Cortex of kidney (tissue), 1 donor: ENCODE measurements at places on chromosomes 12 and 14.

DNA sequence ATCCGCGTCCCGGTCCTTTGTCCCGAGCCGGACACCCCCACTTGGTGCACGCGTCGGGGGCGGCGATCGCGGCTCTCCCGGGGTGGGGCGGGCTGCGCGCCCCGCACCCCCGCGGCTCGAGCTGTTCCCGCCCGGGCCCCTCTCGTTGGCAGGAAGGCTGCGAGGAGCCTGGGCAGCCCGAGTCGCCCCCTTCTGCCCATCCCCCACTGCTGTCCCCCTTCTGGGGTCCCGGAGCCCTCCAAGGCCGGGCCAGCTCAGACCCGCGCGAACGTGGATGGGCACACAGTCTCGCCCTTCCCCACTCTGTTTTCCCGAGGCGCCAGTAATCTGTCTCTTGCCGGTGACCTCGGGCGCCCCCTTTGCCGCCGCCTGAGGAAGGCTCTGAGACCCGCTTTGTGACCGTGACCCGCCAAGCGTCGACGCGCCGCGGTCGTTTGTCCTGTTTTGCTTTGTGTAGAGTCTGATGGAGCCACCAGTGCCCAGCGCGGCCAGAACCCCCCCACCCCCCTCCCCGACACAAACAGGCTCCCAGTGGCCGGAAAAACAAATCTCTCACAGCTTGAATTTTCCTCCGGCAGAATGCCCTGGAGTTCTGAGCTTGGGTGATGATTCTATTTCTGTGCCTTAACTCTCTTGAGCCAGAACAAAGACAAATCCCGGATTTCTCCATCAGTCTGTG is 610 bp downstream of the C14orf132 start:
- no peak for DNase-seq

DNA sequence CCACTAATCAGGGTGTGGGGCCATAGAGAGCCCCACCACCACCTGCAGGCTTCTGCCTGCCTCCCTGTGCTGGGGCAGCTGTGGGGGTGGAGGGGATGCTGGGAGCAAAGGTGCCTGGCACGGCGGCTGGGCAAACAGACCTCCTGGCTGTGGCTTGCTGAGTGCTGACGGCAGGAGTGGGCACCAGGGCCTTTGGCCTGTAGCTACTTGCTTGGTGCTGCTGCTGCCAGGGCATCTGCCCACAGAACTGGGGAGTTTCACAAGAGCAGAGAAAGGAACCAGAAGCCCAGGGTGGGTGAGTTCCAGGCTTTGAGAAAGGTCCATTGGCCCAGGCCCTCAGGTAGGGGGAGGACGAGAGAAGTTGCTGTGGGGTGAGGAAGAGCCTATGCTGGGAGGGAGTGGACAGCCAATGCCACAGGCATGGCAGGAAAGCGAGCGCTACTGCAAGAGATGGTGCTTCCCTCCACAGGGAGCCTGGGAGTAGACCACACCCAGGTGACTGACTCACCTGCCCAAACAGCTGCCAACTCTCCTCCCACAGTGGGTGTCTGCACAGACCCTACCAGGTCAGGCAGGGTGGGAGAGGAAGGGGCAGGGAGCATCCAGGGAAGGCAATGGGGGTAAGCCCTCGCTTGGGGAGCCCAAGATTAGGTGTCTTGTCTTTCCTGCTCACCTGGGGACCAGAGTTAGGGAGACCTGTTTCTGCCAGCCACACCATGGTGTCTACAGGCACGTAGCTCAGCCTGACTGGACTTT is 39.0 kb upstream of the HDAC7 start:
- no peak for DNase-seq

DNA sequence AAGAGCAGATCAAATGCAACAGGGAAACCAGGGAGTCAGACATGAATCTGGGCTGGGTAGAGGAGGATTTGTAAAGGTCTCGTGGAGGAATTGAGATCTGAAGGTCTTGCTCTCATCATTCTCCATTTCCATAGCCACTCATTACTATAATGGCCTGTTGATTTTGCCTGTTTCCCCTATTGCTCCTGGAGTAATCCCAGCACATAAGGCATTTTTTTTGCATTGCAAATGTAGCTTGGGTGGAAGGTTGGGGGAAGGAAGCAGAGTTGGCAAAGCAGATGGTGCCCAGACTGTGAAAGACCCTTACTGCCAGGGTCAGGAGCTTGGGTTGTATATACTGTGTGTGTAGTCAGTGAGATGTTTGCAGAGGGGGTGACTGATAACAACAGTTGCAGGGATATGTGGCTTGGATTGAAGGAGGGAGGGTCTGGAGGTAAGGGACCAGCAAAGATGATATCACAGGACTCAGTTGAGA is 116.0 kb downstream of the TTC6 start:
- DNase-seq, result no peak

- no peak for DNase-seq
Measured at GRCh38 chr14:95098984-95099599, 58.2 kb downstream of the DICER1 start.

- DNase-seq, result no peak
Measured at GRCh38 chr12:1878214-1878613, 40.2 kb downstream of the CACNA2D4 start.

GRCh38 chr12:77830583-77831351 is at the start of gene NAV3:
TSS of gene NAV3 (plus strand) at chr12:77830894. CDS start at chr12:77831462, 568 bp downstream.
- no peak for DNase-seq

- no peak for DNase-seq
Measured at GRCh38 chr14:102497998-102498677, 11.4 kb downstream of the ANKRD9 start.

DNA sequence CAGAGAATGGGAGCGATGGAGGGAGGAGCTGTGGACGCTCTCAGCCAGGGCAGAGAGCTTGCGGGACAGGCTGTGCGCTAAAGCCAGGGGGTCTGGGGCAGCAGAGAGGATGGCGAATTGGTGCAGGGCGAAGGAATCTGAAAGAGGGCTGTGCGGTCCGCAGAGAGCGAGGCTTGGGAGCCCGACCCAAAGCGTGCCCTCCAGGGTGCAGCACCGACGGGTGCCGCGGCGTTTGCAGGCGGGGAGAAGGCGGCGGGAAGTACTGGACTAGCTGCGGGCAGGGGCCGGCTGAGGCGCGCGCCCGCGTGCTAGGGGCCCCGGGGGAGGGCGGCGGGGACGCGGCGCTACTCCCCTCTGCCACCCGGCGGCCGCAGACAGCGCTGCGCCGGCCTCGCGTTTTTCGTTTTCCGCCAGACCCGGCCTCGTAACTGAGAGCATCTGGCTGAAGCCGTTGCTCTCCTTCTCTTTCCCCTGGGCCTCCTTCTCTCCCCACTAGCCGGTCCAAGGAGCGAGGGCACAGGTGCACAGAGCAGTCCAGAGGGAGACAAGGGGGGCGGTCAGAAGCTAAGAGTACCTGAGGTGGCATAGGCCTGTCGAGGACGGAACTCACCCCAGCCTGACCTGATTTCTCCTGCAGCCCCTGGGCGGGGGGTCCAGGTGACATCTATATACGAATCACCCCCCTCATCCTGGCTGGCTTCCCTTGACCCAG is 24.9 kb downstream of the SLC6A12 start:
- no peak for DNase-seq

- DNase-seq, result no peak
Measured at GRCh38 chr14:53409969-53410368, 256.8 kb upstream of the DDHD1 start.

- no peak for DNase-seq
Measured at GRCh38 chr12:17802657-17803641, 287.0 kb downstream of the RERGL start.

GRCh38 chr12:124727264-124727800 is 136.3 kb downstream of the SCARB1 start:
- DNase-seq, result no peak

GRCh38 chr14:90384543-90384911 is 12.3 kb upstream of the CALM1 start:
- DNase-seq, result no peak

DNA sequence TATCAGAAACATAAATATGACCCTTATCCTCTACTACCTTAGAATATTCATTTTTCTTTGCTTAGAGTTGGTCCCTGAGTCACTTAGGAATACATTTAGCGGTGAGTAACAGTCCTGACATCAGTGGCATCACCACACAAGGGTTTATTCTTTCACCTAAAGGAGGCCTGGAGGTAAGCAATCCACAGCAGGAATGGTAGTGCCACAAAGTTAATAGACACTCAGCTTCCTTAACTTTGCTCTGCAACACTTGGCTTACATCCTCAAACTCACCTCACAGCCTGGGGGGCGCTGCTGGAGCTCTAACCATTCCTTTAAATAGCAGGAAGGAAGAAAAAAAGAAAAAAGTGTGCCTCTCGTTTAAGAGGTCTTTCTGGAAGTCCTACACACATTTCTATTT is 29.1 kb downstream of the BBOF1 start:
- no peak for DNase-seq

GRCh38 chr12:113456199-113456598 is 15.5 kb downstream of the LHX5 start:
- no peak for DNase-seq

DNA sequence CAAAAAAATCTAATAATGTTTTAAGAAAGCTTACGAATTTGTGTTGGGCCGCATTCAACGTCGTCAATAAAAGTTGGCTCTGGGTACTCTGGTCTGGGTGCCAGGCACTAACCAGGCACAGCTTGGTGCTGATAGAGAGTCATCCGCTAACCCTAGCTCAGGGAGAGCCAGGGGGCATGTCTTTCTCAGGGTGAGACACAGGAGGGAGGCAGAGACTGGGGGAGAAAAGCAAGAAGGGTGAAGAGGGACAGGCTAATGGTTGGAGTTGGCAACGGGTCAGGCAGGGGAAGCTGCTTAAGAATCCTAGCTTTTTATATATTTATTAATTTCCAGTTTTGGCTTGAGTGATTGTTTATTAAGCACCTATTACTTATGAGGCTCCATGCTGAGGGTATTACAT is 105.0 kb downstream of the CMKLR1 start:
- DNase-seq, result no peak

GRCh38 chr14:53470351-53471043 is 317.4 kb upstream of the DDHD1 start:
- no peak for DNase-seq

GRCh38 chr12:5203274-5203673 is 159.6 kb downstream of the KCNA5 start:
- DNase-seq, result no peak

DNA sequence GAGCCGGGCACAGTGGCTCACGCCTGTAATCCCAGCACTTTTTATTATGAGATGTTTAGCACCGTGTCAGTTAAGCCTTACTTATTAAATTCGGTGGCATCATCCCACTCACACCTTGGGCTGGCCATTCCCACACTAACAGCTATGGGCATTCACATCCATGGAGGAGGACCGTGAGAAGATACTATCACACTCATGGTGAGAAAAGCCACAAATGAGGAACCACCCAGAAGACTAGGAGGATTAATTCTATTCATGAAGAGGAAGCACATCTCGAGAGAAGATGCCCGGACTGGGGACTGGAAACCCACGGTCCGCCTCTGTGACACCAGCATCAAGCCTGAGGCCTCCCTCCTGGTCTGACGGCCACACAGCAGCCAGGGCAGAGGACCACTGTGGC is 4.9 kb downstream of the CDC42BPB start:
- DNase-seq, result no peak

GRCh38 chr12:66397574-66398290 is 95.4 kb downstream of the HELB start:
- DNase-seq, result no peak

- no peak for DNase-seq
Measured at GRCh38 chr12:124771462-124772288, 92.0 kb downstream of the SCARB1 start.

DNA sequence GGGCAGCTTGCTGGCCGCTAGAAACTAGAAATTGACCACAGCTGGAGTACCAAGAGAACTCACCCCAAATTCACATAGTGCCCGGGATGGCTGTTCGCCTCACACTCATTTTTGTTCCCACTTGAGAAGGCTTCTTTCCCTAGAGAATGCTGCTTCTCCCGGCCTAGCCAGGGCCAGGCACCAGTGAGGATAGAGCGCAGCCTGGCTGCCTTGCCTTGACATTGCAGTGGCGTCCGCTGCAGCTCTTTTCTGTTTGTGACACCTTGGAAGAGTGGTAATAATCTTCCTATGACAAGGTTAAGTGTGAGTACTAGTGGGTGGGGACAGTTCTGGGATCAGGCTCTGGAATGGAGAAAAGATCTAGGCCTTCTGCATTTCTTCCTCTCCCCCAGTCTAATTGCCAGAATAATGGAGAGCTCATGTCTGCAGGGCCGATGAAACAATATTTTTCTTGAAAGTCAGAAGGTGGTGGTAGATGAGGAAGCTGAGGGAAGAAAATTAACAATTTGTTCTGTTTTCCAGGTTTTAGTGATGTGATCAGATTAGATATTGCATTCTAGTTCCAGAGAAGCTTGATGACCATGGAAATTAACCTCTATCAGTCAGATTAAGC is 3.7 kb downstream of the TMEM253 start:
- no peak for DNase-seq
